Stimulated activated CD4-positive, alpha-beta T cell treated with anti-CD3 and anti-CD28 coated beads, TNF-alpha, amount 100 ng/mL, for 1 hour (primary cell): ENCODE measurements at places on chromosomes 6 and 20.

- no peak for DNase-seq
Observed at GRCh38 chr20:57564951-57565642, 4.2 kb downstream of the PCK1 start.

- DNase-seq = no peak
Observed at GRCh38 chr6:21064756-21065340, 528.7 kb upstream of the SOX4 start.

- DNase-seq = no peak
Observed at GRCh38 chr6:167682546-167683027, 144.1 kb upstream of the AFDN start.

GRCh38 chr6:130882370-130882769 lies 55.2 kb downstream of the SMLR1 start:
- DNase-seq = no peak

DNA sequence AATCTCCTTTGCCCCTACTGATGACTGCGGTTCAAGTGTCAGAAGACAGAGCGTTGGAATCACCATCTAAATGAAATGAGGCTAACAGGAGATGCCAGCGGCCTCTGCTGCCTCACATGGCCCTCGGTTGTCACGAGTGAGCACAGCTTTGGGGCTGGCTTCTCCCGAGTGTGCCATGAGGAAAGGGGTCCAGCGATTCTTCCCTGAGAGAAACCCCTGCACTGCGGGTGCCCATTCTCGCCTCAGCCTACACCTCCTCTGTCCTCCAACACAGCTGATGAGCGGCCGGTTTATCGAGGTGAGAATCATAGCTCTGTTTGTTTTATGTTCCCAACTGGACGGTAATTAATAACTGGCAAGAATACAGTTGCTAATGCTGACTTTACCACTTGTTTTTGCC lies 144.7 kb upstream of the RPS6KA2 start:
- DNase-seq = no peak

- no peak for DNase-seq
Observed at GRCh38 chr6:38183856-38184584, 364.5 kb downstream of the ZFAND3 start.

DNA sequence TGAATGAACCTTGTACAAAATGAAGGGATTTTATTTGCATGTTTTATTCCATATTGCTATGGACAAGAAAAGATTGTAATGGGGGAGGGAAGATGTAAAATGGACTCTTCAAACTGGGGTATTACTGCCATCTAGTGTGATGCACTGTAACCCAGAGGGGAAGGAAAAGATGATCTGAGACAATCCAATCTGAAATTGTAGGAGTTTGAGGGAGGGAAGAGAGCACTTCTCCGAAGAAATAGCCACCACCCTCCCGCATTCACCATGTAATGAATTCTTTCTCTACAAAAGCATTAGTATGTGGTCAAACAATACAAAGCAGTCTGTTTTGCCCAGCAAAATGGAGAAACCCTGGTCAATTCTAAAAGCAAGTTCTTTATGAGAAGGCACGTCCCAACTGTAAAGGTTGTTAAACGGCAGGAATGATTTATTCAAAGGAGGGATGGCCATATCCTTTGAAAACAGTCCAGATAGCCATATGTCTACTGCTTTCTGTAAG lies 679.5 kb upstream of the NRSN1 start:
- no peak for DNase-seq

GRCh38 chr6:166910601-166911000 lies 45.7 kb downstream of the RNASET2 start:
- no peak for DNase-seq

GRCh38 chr6:131914967-131915751 lies 36.0 kb downstream of the CCN2 start:
- peak; percentile 12 for DNase-seq

DNA sequence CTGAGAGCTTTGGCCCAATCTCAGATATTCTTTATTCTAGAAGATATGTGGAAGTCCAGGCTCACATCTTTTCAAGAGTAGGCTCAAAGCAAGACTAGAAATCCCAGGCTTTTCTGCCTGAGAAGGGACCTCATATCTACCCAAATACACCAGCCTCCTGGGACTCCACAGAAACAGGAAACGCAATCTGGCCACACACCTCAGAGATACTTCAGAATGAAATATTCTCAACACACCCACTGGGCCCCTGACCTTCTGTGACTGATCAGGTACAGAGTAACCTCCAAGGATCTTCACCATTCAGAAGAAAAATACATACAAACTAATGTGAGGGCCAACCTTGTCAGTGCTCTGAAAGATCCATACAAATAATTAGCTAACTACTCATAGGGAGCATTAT lies 183.2 kb downstream of the HIVEP2 start:
- DNase-seq = no peak

DNA sequence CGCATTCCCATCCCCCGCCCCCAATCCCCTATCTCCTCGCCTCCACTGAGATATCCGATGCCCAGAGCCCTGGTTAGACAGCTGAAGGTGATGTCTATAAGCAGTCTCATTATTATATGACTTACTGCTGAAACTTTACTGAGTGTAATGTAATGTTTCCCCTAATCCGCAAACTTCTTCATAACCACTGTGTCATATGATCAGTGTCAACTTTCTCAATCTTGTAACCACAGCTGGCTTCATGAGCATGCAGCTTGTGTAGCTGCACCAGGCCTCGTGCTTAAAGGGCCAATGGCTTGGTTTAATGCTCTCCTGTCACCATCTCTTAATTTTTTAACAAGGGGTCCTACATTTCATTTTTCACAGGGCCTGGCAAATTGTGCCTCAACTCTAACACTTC lies 8.1 kb downstream of the ASIP start:
- DNase-seq = no peak
